NCI-H2081 treated with DMSO at 0.1 percent for 48 hours (cell line): ENCODE measurements at places on chromosomes 4 and X.

- no peak for DNase-seq
Measured at GRCh38 chrX:17161991-17162390, 213.0 kb upstream of the NHS start.

- no peak for DNase-seq
Measured at GRCh38 chrX:20857746-20858145, 516.5 kb upstream of the CNKSR2 start.

- no peak for DNase-seq
Measured at GRCh38 chr4:5469151-5469775, 239.1 kb downstream of the EVC2 start.

DNA sequence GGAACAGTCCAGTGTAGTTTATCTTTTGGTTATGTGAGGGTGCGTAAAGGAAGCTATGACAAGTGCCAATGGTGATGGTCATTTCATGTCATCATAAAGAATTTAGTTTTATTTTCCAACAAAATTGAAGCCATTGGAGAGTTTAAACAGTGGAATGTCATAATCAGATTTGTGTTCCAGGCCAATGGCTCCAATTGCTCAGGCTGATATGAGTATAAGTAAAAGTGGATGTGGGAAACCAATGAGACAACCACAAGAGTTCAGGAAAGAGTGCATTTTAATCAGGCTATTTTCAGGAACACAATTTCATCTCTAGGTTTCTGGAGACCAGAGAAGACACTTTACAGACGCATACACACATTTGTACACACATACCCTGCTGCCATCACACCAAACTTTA, 20.7 kb downstream of the SPANXC start:
- no peak for DNase-seq

GRCh38 chrX:46653482-46653881, 79.9 kb downstream of the CHST7 start:
- DNase-seq = no peak

GRCh38 chr4:80216100-80216761, 18.9 kb downstream of the PRDM8 start:
- no peak for DNase-seq
